Activated CD8-positive, alpha-beta memory T cell treated with anti-CD3 and anti-CD28 coated beads for 1 hour (primary cell): ENCODE measurements at places on chromosomes 16 and 17.

DNA sequence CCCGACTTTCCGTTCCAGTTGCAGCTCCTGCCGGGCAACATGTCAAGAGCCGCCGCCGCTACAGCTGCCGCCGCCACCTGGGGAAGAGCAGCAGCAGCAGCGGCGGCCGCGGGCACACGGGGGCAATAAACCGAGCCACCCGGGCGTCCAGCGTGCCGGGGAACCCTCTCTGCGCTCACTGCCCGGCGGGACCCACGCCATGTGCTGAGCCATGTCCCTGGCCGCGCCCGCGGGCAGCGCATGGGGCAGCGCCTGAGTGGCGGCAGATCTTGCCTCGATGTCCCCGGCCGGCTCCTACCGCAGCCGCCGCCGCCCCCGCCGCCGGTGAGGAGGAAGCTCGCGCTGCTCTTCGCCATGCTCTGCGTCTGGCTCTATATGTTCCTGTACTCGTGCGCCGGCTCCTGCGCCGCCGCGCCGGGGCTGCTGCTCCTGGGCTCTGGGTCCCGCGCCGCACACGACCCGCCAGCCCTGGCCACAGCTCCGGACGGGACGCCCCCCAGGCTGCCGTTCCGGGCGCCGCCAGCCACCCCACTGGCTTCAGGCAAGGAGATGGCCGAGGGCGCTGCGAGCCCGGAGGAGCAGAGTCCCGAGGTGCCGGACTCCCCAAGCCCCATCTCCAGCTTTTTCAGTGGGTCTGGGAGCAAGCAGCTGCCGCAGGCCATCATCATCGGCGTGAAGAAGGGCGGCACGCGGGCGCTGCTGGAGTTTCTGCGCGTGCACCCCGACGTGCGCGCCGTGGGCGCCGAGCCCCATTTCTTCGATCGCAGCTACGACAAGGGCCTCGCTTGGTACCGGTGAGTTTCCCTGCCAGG, 604 bp downstream of the HS3ST3B1 start:
- DNase-seq: peak; percentile 27

DNA sequence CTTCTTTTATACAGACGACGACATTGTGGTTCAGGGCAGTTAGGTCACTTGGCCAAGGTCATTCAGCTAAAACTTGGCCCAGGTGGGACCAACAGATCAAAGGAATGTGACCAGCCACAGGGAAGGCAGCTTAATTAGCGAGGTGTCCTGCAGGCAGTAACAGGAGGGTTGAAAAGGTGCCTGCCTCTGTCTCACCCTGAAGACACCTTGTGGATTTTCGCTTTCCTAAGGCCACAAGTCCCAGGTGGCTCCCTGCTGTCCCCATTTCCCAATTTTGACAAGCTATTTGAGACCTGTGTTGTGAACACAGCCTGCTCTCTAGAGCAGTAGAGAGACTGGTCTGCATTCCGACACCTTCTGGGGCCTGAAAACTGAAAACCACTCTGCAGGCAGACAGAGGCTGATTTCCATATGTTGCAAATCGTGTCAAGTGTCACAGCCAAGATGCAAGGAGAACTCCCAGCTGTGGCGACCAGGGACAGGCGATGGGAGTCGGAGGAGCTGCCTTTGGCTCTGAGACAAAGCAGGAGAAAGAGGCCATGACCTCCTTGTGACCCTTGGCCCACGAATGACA, 593.1 kb upstream of the CDH5 start:
- no peak for DNase-seq

DNA sequence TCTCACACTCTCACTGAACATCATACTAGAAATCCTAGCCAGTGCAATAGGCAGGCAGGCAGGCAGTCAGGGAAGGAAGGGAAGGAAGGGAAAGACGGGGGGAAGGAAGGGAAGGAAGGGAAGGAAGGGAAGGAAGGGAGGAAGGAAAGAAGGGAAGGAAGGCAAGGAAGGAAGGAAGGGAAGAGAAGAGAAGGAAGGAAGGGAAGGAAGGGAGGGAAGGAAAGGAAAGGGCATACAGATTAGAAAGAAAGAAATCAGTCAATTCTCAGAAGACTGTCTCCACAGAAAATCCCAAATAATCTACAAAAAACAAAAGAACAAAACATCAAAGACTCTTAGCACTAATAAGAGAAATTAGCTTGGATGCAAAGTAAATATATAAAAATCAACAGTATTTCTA, 93.9 kb downstream of the CPPED1 start:
- no peak for DNase-seq

DNA sequence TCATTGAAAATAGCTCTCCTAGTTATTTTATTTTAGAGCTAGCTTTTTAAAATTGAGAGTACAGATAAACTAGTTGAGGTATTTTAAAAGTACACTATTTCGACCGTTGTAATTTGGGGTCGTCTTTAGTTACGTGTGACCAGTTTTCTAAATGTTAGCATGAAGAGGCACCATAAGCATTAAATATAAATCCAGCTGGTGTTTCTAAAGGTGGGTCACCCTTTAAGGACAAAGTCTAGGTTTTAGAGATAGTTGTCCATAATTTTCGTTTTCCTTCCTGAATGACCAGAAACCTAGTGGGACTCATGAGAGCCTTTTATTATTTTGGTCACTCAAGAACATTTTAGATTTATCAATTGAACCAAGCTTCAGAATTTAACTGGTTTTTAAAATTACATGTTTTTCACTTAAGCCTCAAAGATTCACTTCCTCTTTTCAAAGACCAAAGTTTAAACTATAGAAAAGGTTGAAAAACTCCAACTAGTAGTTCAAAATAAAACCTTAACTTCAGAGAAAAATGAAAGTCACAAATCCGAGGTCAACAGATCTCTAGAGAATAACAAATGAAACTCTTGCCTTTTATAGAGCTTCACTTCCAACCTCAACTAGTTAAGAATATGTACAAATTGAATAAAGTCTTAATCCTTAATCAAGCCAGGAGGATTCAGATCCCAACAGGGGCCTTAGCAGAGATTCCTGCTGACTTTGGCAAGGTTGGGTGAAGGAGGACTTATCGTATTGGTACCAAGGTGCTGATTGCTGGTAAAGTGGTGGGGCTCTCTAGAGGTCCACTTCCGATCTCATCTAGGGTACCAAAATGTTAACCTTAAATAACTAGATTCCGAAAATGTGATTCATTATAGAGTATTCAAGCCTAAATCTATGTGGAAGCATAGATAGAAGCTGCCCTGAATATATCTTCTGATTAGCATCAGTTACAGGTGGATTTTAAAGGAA, 32.5 kb downstream of the PHKB start:
- no peak for DNase-seq

DNA sequence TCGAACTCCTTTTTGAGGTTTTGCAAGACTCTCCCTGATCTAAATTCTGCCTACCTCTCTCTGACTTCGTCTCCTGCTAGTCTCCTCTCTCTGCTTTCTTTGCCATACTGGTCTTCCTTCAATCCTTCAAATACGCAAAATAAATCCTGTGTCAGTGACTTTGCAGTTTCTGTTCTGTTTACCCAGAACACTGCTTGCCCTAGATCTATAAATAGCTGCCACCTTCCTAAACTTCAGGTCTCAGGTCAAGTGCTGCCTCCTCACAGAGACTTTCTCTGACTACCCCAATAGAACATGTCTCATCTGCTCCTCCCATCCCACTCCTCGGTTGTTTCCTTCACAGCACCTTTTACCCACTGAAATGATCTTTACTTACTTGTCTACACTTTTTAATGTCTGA, 78.9 kb downstream of the TRIM37 start:
- DNase-seq: no peak

- DNase-seq: no peak
Observed at GRCh38 chr16:64416216-64417005, 705.5 kb downstream of the CDH11 start.

GRCh38 chr16:2460391-2460713, 443 bp downstream of the TEDC2 start:
- no peak for DNase-seq

GRCh38 chr17:31394544-31394943, 3.1 kb downstream of the RAB11FIP4 start:
- no peak for DNase-seq

GRCh38 chr16:23244122-23244521, 58.0 kb upstream of the SCNN1B start:
- no peak for DNase-seq

- no peak for DNase-seq
Observed at GRCh38 chr17:74332763-74333283, 6.8 kb downstream of the KIF19 start.

GRCh38 chr17:30580916-30581315, 103.7 kb downstream of the GOSR1 start:
- DNase-seq: no peak

GRCh38 chr17:49696233-49696761, 11.5 kb downstream of the SLC35B1 start:
- DNase-seq: peak; percentile 30

- no peak for DNase-seq
Observed at GRCh38 chr16:1026057-1026783, 44.6 kb downstream of the SOX8 start.

- DNase-seq: no peak
Observed at GRCh38 chr17:5786510-5786875, 202.2 kb upstream of the NLRP1 start.

DNA sequence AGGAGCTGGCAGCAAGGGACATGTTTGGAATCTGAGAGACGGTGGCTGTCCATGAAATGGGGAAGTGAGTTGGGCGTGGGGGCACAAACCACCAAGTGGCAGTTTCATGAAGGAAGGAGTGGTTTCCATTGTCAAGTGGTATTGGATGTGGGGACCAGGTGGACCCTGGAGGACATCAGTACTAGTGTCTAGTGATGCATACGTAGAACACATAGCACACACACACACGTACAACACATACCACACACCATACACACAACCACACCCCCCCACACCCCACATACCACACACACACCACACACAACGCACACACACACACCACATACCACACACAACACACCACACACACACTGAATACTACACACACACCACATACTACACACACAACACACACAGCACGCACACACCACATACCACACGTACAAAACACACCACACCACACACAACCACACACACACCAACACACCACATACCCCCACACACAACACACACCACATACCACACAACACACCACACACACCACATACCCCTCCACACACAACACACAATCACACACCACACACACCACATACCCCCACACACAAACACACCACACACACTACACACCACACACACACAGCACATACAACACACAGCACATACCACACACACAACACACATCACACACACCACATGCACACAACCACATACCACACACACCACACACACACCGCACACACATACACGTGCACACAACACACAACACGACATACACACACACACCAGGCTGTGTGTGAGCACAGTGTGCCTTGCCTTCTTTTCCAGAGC, 41.1 kb upstream of the GSE1 start:
- DNase-seq: no peak

GRCh38 chr16:48822431-48822830, 212.5 kb upstream of the N4BP1 start:
- DNase-seq: no peak

DNA sequence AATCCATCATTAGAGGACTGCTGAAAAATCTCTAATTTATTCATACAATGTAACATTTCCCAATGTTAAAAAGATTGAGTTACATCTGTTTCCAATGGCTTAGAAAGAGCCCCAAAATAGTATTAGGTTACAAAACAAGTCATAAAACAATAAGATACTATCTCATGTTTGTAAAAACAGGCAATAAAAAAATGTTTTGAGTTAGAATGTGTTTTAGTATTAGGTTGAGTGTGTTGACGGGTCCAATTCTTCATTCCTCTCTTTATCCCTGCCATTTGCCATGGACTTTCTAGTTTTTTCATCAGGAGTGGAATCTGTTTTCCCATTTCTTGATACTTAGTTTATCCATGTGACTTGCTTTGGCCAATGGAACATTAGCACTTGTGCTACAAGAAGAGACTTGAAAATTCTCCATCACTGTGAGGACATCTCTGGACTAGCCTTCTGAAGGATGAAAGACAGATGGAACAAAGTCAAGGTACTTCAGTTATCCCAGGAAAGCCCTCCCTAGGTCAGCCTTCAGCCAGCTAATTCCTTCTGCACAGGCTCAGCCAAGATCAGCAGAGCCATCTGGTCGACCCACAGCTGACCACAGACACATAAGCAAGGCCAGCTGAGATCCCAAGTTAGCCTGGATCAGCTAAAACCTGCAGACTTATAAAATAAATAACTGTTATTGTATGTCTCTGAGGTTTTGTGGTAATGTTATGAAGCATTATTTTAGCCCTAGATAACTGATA, 83.3 kb downstream of the HS3ST3A1 start:
- DNase-seq: no peak

DNA sequence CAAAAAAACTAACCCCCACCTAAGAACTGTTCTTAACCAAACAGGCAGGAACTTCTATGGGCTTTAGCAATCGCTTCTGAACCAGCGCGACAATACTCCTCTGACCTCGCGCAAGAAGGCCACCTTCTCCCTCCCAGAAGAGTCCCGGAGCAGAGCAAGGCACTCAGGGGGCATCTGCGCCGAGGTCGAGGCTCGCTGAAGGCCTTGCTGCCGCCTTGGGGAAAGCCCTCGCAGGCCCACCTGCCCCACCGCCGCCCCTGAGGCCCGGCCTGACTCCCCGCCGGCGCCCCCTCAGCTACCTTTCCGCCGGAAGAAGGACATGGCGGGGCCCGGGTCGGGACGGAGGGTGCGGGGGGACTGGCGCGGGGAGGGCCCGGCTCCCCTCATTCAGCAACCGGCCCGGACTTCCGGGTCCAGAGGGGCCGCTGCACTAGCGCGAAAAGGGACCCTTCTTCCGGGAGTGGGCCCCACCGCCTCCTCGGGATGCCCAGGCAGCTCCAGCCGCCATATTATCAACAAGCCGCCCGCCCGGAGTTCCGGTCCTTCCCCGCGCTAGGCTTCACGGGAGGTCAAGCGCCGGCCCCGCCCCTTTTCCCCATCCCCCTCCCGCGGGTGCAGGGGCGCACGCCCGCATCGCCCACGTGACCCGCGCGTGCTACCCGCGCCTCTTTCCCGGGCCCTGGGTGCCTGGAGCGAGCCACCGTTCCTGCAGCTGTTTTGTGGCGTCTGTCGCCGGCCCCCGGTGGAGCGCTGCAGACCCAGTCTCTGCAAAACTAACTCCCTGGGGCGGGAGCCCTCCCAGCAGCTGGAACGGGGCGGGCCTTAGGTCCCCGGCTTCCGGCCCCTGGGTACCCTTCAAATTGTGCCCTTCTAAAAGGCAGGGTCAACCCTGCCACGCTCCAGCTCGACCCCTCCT, at the start of gene AKAP10:
Gene AKAP10, minus strand, starts transcription at position 536 of the 916 bp plus-strand sequence. Its CDS starts 149 bp downstream, at position 387.
- peak; percentile 89 for DNase-seq

DNA sequence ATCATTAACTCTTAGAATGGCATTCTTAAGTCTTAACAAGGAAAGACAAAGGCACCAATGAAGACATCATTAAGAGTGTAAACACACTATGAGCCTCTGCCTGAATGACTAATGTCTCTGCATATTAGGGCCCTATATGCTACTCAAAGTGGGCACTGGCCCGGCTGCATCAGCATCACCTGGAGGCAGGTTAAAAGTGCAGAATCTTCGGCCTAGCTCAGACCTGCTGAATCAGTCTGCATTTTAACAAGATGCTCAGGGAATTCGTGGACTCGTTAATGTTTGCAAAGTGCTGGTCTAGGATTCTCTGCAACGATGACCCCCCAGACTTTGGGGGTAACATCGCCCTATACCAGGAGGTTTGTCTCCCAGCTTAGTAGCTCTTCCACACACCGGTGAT, 6.7 kb downstream of the MPP3 start:
- DNase-seq: no peak

- no peak for DNase-seq
Observed at GRCh38 chr17:37432671-37433070, 26.0 kb downstream of the TADA2A start.
